ENCODE measurements at places on chromosomes 3 and 15.

DNA sequence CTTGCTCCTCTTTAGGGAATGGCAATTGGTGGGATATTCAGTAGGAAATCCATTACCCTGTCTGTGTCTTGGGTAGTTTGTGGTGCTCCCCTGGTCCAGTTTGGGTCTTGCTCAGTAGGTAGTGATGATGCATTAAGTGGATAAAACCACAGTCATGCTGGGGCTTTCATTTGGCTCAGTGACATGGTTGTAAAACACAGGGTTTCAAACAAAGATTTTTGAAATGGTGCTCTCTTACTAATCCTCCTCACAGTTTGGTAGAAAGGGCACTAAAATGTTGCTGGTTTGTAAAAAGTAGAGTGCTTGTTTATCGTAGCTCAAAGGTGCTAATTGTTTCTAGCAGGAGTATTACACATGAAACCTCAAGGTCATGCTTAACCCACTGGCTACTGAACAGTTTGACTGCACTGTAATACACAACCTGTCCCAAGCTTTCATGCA, 22.9 kb downstream of the BBX start:
- DNase-seq: no peak

DNA sequence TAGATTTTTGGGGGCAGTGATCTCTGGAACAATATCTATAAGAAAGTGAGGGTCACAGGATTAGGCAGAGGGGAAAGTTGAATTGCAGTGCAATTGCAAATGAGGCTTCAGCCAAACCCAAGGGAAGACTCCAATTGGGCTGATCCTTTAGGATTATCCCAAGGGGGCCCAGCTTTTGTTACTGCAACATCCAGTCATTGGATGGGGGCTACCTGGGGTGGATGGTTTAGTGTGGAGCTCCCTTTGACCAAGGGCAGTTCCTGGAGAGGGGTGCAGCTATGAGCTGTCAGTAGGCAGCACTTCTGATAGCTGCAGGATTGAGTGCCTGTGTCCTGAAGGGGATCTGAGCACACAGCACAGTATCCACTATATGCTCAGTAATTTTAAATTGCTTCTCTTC, 355.2 kb upstream of the AZI2 start:
- no peak for DNase-seq

DNA sequence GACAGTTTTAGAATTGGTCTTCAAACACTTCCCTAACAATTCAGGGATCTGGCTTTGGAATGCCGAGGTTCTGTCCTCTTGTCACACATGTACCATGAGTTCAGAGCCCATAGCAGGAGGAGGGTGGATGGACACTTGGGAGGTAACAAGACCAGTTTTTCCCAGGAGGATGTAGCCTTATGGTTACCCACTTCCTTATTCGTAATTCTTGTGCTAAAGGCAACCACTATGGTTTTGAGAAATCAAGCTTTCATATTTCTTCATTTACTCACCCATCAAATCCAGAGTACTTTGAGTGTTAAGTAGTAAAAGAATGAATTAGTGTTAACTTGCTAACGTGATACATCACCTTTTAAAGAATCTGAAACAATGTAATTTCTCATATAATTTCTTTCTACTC, 479.6 kb upstream of the ALCAM start:
- no peak for DNase-seq

DNA sequence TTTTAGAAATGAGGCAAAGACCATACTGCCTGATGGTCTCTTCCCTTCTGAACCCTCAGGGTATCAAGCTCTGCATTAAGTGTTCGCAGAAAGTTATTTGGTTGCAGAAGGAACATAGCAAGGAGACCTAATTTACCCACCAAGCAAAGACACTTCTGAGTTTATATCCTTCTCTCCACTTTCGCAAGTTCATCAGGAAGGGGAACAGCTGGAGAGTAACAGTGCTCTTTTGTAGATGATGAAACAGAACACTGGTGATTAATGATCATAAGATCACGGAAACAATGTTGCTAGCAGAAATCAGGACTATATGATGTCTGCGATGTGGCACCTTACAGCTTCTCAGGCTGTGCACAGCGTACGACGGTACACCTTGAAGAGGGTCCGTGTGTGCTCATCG, 62.1 kb downstream of the NCEH1 start:
- no peak for DNase-seq

DNA sequence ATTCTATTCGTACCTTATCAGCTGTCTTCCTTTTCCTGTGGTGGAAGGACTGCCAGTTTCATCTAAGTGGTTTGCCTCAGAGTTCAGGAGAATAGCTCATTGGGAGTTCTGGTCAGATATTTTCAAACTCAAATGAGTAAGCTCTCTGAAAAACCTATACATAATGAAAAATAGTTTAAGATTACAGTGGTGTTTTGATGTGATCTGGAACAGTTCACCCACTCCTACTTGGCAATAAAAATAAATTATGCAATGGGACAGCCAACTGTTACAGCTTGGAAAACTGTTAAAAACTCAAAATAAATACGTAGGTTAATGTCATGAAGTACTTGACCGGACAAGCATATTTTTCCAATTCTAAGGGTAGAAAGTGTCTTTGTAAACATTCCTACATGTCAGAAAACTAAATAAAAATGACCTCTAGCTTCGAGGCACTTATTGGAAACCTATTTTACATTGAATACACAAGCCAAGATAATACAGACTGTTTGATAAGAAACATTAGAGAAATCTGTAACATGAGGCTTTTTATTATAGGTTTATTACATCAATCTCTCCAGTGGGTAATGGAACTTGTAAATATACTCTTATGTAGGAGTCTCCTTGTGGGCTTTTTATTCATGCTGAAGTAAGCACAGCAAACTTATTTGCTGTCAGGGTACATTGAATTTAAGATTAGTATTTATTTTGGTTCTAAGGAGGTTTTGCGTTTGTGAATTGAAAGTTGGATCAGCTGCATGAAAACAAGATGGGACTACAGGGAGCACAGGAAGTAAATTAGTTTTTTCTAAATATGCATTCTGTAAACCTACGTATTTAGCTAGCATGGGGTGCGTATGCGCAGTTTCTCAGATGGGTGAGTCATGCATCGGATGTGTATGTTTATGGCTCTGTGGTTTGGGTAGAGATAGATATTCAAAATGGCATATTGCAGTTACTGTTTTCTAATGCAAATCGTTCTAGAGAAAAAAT, 453.1 kb downstream of the IL5RA start:
- DNase-seq: no peak
